ENCODE measurements at places on chromosomes 12 and 14.

DNA sequence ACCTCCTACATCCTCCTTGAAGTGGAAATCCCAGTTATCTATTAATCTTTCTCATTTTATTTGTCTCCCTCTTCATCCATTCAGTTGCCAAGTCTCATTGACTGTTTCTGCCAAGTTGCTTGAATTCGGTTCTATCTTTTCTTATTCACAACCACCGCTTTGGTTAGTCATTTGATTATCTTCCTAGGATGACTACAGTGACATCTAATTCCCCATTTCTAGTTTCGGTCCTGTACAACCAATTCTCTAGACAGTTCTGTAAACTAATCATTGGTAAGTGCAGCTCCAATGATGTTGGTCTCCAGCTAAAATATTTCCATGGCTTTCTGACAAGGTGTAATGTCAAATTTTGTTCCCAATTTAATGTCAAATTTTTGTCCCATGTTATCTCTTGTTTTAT lies 220.1 kb downstream of the ADAMTS20 start:
- no peak for DNase-seq

DNA sequence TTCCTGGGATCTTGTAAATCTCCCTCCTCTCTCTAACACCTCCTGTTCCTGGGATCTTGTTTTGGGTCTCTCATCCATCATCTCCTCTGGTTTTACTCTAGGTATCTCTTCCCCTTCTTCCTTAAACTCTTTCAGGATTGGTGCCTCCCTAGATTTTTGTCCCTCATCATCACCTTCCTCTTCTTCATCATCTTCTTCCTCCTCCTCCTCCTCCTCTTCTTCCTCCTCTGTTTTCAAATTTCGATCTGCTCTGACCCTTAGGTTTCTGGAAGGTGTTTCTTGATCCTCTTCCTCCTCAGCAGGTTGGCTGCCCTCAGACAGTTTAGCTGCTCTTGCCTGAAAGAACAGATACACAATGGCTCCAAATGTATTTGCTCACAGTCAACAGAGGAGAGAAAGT lies 14.5 kb downstream of the ACIN1 start:
- DNase-seq: no peak

GRCh38 chr14:65074449-65075150 lies 27.7 kb downstream of the MAX start:
- DNase-seq: no peak

DNA sequence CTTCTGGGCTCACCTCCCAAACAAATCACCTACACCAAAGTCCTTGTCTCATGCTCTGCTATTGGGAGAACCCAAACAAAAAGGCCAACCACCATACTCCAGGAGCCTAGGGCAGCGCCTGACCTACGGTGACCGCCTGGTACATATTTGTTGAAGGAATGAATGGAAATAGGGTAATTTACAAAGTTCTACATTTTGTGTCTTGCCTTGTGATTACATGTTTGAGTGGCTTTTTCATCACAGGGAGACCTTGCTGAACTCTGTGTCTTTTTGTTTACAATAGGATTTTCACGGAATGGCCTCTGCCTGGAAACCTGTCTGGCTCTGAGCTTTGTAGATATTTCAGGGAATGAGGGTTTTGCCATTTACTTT lies 11.3 kb upstream of the PRIMA1 start:
- no peak for DNase-seq

DNA sequence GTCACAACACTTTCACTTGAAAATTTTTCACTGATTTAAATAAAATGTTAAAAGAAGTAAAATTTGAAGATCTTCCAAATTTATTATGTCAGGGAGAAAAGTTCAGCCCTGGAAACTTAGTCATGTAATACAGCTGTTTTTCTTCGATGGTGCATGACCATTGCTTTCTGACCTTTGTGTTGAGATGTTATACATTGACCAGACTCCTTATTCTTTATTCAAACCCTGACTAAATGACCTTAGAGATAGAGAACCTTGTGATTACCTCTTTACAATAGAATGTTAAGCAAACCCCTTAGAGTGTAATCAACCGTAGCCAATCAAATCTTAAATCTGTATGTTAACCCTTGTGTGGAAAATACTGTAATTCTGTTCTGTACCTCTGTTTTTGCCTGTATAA lies 34.5 kb downstream of the PLCZ1 start:
- no peak for DNase-seq

DNA sequence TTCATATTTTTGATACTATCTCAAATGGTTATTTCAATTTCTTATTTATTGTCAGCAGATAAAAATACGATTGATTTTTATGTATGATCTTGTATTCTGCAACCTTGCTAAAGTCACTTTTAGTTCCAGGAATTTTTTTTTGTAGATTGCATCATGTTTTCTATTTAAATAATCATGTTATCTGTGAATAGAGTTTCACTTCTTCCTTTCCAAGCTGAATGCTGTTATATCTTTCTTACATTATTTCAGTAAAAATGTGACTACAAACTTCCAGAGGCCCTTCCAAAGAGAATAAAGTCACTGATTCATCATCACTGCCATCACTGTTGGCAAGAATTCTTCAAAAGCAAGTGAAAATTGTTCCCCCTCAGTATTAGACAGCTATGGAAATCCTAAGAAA lies 104.7 kb upstream of the RAP1B start:
- DNase-seq: no peak

- DNase-seq: no peak
Observed at GRCh38 chr14:90109858-90110257, 48.1 kb downstream of the KCNK13 start.

- DNase-seq: no peak
Observed at GRCh38 chr14:68502230-68502629, 290.6 kb downstream of the ZFP36L1 start.

DNA sequence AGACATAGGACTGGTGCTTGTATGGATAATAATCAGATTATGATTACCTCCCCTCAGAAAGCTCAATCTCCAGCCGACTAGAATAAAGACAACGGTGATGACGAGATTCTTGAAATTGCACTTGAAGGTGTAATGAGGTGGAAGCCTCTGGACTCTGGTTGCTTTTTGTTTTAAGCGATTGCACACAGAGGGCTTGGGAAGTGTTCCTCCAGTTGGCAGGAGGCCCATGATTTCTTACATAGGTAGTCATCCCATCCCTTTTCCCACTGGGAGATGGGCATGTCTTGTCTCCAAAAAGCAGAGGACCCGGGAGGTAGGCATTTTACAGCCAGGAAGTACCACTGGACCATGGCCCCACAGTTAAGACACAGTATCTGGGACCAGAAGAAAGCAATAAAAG lies 165.7 kb upstream of the FKBP4 start:
- DNase-seq: no peak

- peak; percentile 48 for DNase-seq
Observed at GRCh38 chr14:101810897-101811621, 49.5 kb downstream of the PPP2R5C start.

- no peak for DNase-seq
Observed at GRCh38 chr12:43206396-43206795, 345.6 kb downstream of the ADAMTS20 start.

GRCh38 chr12:9793779-9794395 lies 33.2 kb upstream of the CD69 start:
- DNase-seq: no peak

GRCh38 chr12:41223600-41223999 lies 35.5 kb downstream of the PDZRN4 start:
- no peak for DNase-seq

GRCh38 chr12:100612606-100613005 lies 39.1 kb downstream of the GAS2L3 start:
- DNase-seq: no peak

DNA sequence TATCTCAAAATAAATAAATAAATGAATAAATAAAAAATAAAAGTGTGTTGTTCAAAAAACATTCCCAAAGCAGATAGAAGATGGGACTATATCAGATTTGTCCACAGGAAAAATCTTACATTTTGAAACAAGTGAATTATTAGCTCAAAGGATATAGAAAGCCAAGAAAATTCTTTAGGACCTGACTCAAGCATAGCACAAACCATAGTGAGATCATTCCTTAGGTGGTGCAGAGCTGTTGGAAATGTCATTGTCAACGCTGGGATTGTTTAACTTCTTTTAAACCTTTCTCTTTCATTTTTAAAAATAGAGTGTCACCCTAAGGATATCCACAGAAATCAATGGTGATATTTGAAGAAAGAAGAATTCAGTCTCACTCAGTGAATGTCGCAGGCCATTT lies 43.5 kb downstream of the DRAM1 start:
- DNase-seq: peak; percentile 9

GRCh38 chr12:130619385-130620001 lies 96.6 kb downstream of the RIMBP2 start:
- DNase-seq: no peak

GRCh38 chr12:76178452-76178851 lies 94.0 kb upstream of the NAP1L1 start:
- no peak for DNase-seq

DNA sequence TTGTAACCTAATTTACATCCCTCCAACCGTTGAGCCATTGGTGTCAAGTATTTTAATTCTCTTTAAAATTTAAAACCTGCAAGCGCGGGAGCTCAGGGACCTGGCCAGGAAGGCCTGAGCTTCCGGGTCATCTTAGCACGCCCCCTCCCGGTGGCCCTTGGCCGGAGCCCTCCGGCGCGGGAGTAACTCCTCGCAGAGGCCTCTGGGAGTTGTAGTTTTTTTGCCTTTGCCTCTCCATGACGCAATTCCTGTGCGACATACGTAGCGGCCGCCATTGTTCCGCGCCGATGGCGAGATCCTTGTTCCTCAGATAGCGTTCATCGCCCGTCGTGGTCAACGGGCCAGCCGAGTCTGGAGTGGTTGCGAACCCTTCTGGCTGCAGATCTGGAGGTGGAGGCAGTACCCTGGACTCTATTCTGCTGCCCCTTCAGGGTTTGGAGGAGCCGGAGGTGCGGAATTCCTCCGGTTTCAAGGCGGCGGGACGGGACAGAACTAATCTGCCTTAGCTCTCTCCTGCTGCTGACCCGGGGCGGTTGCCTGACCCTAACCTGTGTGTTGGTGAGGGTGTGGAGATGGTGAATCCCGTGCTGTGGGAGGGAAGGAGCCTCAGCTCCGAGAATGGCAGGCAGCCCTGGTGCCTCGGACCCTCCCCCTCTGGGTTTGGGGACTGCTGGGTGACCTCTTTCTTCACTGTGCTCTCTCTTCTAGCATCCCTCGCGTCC lies at the start of gene ZNF268:
Gene ZNF268, plus strand, starts transcription at position 258 of the 722 bp plus-strand sequence. CDS start 503 bp downstream, outside the sequence.
- DNase-seq: peak; percentile 90

- DNase-seq: no peak
Observed at GRCh38 chr14:66254038-66254437, 232.1 kb upstream of the CCDC196 start.

- DNase-seq: no peak
Observed at GRCh38 chr12:39011166-39011565, 105.8 kb upstream of the CPNE8 start.

- no peak for DNase-seq
Observed at GRCh38 chr14:24630872-24631477, 3.0 kb downstream of the GZMB start.

DNA sequence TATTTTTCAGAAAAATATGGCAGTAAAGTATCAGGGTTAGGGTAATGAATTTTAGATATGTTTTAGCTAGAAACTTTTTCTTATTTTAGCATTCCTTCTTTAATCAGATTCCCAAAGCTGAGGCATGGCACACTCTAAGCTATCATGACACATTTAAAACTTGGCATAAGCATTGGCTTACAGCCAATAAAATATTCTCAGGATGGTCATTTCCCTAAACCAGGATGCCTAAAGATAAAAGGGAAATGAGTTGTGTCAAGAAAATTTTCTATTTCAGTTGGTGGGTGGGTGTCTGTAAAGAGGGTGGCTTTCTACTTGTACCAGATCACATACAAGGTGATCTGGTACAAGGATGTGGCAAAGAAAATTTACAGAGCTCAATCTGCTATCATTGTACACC lies 47.8 kb downstream of the PEBP1 start:
- DNase-seq: peak; percentile 24

- no peak for DNase-seq
Observed at GRCh38 chr14:61091657-61092273, 110.7 kb downstream of the SLC38A6 start.

DNA sequence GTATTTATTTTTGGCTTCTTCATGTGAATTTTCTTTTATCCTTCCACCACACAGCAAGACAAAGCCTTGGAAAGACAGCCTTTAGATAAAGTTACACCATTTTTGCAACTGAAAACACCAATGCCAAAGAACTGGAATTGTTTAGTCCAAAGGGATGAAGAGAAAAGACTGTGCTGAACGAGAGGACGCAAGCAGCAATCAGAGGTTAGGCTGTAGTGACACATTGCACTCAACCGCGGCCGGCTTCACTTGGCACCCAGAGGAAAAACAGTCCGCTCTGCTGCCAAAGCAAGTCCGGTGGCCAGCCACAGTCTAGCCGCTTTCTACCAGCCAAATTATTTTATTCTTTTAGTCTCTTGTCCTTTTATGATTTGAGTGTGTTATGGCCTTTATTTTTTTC lies 49.1 kb upstream of the KCNJ8 start:
- DNase-seq: no peak

DNA sequence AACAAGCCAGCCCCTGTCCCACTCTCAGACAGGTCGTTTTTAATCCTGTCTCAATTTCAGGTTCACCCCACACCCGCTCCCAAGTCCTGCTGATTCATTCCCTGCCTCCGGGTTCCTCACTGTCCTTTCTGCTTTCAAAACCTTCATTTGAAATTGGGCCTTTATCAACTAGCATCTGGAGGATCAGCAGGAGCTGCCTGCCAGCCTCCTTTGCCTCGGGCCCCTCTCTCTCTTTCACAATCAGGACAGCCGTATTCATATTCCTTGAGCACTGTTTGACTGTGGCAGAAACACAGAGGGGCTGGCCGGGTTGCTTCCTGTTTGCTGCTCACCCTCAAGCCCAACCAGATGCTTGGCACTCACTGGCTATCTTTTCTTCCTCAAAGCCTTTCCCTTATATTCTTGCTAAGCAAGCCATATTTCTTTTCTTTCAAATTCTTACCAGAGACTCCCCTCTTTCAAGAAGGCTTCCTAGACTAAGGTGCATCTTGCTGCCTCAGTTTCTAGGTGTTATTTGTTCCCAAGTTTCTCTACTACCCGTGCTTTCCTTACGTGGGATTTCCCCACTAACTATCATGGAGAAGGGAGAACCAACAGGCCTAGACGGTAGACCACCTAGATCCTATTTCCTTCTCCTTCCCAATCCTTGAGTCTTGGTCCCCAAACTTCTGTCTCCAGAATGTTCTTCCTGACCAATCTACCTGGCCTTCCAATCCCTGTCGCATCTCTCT lies 3.0 kb downstream of the GALNT6 start:
- DNase-seq: peak; percentile 45

DNA sequence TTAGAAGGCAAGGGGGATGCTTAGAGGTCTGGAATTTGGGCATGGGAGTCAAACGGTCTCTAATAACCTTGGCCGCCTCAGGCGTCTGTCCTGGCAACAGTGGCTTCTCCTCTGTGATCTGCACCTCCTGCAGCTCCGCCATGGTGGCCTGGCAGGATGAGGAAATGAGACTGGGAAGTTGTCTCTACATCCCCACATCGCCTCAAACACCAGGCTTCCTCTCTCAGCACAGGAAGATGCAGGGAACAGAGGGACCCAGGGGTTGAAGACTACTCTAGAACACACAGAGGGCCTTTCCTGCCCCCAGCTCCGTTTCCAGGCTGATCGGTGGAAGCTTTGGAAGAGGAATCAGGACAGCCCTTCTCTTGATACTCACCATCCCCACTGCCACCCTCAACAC lies 1.7 kb downstream of the NDRG2 start:
- no peak for DNase-seq

GRCh38 chr12:76152181-76152807 lies 67.8 kb upstream of the NAP1L1 start:
- no peak for DNase-seq
